Globus pallidus (tissue), 1 donor: ENCODE measurements at places on chromosomes 6 and 20.

DNA sequence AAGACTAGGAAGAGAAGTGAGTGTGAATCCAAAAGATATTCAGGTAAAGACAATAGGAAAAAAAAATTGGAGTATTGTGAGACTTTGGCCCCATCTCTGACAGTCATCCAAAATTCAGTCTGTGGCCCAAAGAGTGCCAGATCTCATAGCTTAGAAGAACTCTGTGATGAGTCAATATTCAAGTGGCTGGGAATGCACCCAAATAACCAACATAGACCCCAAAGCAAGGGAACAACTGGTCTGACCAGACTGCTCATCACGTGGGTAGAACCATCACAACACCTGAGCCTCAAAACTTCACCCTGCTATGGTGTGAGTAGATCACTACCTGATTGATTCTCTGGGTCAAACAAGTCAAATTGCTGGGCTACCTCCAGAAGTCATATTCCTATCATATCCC is 51.1 kb upstream of the TRDN start:
- no peak for DNase-seq

DNA sequence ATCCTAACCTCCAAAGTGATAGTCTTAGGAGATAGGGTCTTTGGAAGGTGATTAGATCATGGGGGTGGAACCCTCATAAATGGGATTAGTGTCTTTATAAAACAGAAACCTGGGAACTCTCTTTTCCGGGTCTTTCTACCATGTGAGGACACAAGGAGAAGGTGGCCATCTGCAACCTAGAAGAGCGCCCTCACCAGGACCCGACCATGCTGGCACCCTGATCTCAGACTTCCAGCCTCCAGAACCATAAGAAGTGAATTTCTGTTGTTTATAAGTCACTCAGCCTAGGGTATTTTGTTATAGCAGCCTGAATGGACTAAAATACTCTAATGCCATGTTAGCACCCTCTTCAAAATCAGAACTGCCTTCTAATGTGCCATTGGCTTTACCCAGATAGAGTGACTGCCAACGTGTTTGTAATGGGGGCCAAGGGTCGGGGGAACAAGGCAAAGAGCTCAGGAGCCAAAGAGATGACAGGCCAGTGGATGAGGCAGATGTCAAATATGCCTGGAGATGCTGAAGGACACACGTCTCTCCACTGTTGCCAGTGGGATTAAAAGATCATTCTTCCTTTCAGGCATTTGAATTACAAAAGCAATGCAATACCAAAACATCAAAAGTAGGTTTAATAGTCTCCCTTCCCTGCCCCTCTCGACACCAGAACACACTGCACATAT is 21.0 kb downstream of the TUBB2B start:
- DNase-seq = no peak

DNA sequence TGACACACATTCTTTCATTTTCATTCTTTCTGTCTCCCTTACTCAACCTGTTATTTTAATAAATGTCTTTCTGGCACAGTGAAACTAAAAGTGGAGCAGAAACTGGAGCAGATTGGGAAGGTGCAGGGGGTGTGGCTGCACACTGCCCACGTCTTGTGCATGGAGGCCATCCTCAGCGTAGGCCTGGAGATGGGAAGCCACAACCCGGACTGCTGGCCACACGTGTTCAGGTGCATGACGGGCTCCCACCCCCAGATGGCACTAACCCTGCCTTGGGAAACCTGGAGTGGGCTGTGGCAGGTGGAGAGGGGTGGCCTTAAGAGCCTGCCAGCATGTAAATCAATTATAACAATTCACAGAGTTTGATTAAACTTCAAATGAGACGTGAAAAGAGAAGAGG is 71.4 kb upstream of the PBOV1 start:
- no peak for DNase-seq

DNA sequence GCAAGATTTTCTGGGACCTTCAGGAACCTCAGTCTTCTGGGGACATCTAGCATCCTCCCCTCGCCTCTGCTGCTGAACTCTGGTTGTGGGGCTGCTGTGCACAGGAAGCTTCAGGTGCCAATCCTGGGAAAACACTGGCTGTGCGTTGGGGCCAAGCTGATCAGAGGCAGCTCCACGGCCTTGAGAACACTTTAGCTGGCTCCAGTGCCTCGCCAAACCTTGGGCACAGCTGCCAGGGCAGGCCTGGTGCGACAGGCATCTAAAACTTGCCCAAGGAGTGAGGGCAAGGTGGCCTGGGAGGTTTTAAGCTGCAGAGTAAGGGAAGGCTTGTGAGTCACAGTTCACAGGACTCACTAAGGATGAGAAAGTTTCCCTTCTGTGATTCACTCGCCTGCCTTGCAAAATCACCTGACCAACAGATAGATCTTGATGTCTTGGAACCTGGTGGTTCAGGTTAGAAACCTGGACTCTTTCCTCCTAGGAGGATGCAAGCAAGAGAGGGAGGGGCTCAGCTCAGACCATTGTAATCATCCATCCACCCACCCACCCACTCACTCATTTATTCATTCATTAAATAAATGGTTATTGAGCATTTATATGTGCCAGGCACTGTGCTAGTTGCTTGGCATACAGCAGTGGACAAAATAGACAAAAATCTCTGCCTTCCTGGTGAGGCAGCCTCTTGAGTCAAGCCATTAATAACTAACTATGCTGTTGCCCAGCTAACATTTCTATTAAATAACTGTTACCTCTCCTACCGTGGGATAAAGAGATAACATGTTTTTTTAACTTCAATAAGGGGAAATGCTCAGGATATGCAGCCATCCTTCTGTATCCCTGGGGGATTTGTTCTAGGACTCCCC is 2.5 kb upstream of the SPATS1 start:
- no peak for DNase-seq

DNA sequence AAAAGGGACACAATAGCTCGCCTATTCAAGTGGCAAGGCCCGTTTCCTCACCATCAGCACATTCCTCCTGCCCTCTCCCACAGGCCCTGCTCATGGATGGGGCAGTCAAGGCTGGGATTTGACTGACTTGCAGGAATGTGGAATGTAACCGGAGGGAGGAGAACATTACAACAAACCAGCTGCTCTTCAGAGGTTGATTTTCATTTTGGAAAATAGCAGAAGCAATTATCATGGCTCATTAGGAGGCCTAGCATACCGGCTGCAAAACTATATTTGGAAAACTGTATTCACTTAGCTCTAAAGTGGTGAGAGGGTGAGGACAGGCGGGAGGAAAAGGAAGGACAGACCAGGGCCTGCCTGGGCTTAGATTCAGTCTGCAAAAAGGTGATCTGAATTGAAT is 283.7 kb downstream of the CD83 start:
- DNase-seq = no peak

- DNase-seq = no peak
Observed at GRCh38 chr20:40489886-40490285, 199.2 kb downstream of the MAFB start.

GRCh38 chr6:358847-359246 is 32.7 kb upstream of the IRF4 start:
- no peak for DNase-seq

GRCh38 chr6:551405-551804 is 105.5 kb downstream of the HUS1B start:
- DNase-seq = peak; percentile 24
